ENCODE measurements at places on chromosomes 11 and 22.

DNA sequence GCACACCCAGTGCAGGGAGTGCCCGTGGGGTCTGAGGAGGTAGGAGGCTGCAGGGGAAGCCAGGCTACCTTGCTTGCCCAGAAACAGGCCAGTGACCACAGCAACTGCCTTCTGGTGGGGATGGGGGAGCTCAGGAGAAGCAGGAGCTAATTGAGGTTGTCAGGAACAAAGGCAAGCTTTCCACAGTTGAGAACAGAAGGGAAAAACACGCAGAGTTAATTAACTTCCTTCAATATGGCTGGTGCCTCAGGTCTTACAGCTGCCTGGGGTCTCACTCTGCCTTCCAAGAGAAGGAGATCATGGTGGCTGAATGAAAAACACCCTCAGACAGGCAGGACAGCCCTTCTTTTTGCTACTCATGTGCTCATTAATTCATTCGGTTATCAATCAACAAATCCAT, 127.9 kb upstream of the SYT13 start:
- no peak for DNase-seq

GRCh38 chr11:10490398-10491241, 35.6 kb downstream of the AMPD3 start:
- DNase-seq: no peak

- DNase-seq: no peak
Measured at GRCh38 chr11:118473537-118473936, 37.2 kb downstream of the KMT2A start.

- DNase-seq: no peak
Measured at GRCh38 chr11:128720522-128720985, 26.7 kb downstream of the FLI1 start.

DNA sequence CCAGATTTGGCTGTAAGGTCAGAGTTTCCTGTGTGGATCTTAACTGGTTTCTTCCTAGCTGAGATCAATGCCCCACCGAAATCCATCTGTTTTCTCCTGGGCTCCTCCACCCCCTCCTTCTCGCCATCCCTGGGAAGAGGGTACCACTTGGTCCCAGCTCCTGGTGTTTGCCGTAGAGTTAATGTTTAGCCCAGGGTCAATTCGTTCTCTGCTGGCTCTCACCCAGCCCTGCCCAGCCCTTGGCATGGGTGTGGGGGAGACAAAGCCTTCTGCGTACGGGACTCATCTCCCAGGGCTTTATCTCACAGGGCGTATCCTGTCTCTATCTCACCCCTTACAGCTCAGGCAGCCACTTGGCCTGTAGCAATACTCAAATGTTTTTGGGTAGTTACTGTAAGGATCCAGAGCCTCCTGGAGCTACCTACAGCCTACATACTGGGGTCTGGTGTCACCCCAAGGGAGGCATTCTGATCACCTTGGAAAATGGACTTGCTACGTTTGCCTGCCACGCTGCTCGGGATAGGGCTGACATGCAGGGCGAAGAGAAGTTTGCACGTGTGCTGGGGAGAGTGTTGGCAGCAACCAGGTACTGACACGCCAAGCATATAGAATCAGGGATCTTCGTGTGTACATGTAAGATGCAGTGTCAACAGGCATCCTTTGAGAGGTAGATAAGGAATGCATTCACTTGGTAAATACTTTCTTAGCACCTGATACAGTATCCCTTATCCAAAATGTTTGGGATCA, 66.1 kb downstream of the SCN3B start:
- no peak for DNase-seq
